ENCODE measurements at places on chromosomes 6 and 20.

DNA sequence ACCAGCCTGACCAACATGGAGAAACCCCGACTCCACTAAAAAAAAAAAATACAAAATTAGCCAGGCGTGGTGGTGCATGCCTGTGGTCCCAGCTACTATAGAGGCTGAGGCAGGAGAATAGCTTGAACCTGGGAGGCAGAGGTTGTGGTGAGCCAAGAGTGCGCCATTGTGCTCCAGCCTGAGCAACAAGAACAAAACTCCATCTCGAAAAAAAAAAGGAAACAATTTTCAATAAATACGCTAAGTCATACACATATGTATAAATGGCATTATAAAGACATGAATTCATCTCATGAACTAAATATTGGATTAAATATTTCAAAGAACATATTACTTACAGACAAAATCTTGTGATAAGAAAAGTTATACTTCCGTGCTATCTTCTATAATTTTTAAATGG is 2.9 kb downstream of the ARHGAP18 start:
- no peak for DNase-seq

DNA sequence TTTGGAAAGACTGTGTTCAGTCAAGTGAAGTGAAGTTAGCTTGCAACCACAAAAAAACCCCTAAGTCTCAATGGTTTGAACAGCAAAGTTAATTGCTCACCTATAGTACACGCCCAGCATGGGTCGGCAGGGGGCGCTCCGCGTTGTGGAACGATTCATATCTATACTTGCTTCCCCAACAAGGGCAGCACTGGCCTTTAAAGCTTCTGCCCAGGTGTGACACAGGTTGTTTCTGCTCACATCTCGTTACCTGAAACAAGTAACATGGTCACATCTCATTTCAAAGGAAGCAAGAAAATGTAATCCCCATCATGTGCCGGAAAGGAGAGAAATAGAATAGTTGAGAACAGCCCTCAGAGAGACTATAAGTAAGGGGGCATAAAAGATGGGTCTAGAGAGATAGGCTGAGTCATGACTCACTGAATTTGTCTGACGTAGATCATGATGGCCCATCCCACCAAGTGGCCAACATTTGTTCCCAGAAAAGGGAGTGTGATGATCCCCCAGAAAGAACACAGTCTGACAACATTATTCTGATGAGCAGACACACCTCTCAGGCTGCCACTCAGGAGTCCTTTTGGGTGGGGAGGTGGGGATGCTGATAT is 29.0 kb downstream of the HNF4A start:
- DNase-seq = peak; percentile 82

- DNase-seq = no peak
Measured at GRCh38 chr6:19999319-20000191, 162.4 kb downstream of the ID4 start.

- no peak for DNase-seq
Measured at GRCh38 chr6:26200918-26201721, 113.9 kb downstream of the HFE start.

- DNase-seq = no peak
Measured at GRCh38 chr6:73823046-73823735, 127.2 kb downstream of the CD109 start.

GRCh38 chr6:36720251-36721141 is 22.9 kb downstream of the RAB44 start:
- no peak for DNase-seq

GRCh38 chr6:131683479-131683878 is 17.7 kb downstream of the OR2A4 start:
- no peak for DNase-seq

- DNase-seq = no peak
Measured at GRCh38 chr20:48706116-48706656, 121.6 kb downstream of the PREX1 start.

DNA sequence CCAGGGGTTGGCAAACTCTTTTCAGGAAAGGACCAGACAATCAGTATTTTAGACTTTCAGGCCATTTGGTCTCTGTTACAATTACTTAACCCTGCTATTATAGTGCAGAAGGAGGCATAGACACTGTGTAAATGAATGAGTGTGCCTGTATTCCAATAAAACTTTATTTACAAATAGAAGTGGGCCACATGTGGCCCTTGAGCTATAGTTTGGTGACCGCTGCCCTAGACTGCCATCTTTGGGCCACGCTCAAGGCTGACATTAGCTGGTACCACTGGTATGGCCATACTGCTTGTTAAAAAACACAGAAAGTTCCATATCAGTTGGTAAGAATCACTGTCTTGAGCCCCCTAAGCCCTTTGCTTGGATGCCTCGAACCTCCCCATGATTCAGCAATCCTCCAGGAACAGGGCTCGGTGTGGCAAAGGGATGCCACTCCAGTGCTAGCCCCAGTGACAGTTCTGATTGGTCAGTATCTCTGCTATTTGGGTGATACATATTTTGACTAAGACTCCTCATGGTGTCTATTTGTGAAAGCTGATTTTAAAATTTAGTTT is 23.3 kb upstream of the SNRNP48 start:
- no peak for DNase-seq

DNA sequence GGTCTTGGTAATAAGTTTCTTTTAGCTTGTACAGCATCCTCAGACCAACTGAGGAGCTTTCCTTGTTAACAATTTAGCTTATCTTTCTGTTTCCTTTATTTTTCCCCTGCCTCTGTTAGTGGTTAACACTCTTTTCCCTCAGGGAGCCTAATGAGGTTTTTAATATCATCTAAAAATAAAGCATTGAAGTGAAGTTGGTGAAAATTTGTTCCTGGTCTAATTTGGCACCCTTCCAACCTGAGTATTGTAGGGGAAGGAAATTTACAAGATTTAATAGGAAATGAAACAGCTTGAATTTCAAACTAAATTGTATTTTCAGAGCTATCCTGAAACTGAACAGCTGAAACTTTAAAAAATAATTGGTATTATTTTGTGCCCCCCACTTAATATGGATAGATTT is 28.1 kb upstream of the VAPB start:
- no peak for DNase-seq

GRCh38 chr6:117371492-117371891 is 54.2 kb downstream of the ROS1 start:
- no peak for DNase-seq

GRCh38 chr6:149961728-149962425 is 1.9 kb upstream of the ULBP1 start:
- DNase-seq = no peak

All from activated CD8-positive, alpha-beta memory T cell treated with anti-CD3 and anti-CD28 coated beads for 1 hour (primary cell).